ENCODE measurements at places on chromosomes 2 and 18.

DNA sequence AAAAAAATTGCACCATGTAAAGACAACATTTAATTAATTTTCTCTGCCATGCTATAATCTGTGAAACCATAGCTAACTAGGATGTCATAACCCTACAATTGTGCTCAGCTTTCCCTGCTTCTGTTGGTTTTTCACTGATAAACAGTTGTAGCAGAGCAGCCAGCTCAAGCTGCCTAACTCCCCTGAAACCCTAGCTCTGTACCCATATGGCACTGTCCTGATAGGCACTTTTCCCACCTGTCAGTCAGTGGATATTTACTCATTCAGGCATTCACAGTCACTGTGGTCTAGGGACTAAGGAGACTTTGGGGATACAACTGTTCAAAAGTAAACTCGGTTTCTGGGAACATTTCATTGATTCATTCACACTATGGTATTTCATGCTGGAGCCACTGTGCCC is 407.0 kb downstream of the DSEL start:
- H3K4me1 ChIP-seq, result no peaks in the 10 kb centered on the region
- H3K27me3 ChIP-seq, result no peaks in the 10 kb centered on the region
- H3K27ac ChIP-seq, result no peak overlapping the region
- no peak for DNase-seq
- H3K4me3 ChIP-seq, result no peak overlapping the region

DNA sequence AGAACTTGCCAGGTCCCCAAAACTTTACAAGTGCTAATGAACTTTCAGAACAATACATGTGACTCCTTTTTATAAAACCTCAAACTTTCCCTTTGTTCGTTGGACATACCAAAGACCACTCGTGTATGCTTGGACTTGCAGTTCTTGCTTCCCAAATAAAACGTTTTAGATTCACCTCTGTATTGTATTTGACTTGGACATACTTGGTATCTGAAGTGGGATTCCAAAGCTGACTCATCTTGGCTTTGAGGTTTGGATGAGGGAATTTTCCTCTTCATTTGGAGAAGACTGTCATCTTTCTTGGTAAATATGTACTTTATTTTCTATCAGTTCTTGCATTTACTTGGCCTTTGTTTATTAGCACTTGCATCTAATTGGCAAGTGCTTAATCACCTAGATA is 8.0 kb upstream of the CYB5A start:
- H3K36me3 ChIP-seq, result no peaks in the 10 kb centered on the region
- H3K4me1 ChIP-seq, result no peaks in the 10 kb centered on the region
- no peak overlapping the region for H3K4me3 ChIP-seq
- no peak overlapping the region for H3K27ac ChIP-seq

DNA sequence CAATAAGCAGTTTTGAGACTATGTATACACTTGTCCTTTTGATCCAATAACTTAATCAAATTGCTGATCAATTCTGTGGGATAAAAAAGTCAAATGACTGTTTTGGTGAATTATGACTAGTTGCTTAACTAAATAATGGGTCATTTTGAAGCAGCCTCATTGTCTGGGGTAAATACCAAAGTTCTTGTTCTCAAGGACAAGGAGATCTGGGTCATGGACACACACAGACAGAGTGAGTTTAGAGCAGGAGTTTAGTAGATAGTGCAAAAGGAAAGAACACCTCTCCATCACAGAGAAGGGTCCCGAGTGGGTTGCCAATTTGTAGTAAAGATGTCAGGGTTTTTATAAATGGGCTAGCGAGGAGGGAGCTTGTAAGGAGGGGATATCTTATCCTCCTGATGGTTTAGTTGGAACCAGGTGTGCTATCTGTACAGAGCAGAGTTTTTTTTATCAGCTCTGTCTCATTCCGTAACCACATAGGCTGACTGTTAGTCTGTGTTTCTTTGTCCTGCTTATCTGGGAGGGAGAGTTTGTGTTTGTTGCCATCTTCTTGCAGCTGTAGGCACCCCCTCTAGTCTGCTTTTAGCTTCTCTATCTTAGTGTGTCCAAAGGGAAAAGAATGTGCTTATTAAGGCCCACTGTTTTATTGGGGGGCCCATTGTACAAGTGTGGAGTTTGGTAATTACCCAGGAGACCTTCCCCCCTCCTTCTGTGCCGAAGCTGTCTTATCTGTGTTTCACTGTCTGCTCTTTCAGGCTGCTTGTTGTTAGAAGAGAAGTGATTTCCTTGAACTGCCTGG is 48.7 kb upstream of the C1GALT1C1L start:
- no peak overlapping the region for H3K27ac ChIP-seq
- no peaks in the 10 kb centered on the region for H3K36me3 ChIP-seq
- H3K4me3 ChIP-seq, result no peak overlapping the region
- no peak for DNase-seq
- H3K4me1 ChIP-seq, result no peaks in the 10 kb centered on the region

DNA sequence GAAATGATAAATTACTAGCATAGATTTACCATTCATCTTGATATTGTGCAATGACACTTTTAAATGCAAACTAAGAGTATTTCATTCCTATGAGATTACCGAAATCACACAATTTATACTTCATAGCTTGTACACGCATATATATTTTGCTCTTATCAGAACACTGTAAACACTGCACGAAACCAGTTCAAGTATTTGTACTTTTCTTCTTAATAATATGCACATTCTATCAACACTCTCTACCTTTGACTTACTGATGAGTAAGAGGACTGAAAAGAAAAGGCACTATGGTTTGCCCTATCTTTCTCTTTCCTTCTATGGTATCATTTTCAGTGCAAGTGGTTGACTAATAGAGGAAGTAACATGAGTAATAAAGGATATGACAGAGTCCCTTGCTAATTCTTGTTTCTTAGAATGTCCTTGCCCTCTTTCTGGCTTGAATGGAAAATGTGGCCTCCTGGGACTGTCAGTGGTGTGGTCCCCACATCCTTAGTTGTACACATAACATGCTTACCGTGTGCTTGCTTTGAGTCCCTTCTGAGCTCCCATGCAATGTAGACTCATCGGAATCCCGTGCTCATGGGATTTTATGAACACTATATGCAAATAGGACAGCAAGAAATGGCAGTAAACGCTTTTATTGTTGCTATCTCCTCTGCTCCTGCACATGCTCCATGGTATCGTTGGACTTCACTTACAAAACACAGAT is 363.5 kb upstream of the TNP1 start:
- H3K4me3 ChIP-seq, result no peak overlapping the region
- H3K4me1 ChIP-seq, result no peaks in the 10 kb centered on the region
- no peak overlapping the region for H3K27ac ChIP-seq
- peaks cover 4% of the 10 kb centered on the region for H3K27me3 ChIP-seq
- no peak for DNase-seq

GRCh38 chr2:222318712-222319585 is 20.2 kb upstream of the PAX3 start:
- H3K4me1 ChIP-seq, result peaks cover 5% of the 10 kb centered on the region
- H3K4me3 ChIP-seq, result peak overlapping the region; percentile 86
- H3K36me3 ChIP-seq, result peaks cover 3% of the 10 kb centered on the region
- H3K27ac ChIP-seq, result no peak overlapping the region
- H3K27me3 ChIP-seq, result peaks cover 11% of the 10 kb centered on the region

DNA sequence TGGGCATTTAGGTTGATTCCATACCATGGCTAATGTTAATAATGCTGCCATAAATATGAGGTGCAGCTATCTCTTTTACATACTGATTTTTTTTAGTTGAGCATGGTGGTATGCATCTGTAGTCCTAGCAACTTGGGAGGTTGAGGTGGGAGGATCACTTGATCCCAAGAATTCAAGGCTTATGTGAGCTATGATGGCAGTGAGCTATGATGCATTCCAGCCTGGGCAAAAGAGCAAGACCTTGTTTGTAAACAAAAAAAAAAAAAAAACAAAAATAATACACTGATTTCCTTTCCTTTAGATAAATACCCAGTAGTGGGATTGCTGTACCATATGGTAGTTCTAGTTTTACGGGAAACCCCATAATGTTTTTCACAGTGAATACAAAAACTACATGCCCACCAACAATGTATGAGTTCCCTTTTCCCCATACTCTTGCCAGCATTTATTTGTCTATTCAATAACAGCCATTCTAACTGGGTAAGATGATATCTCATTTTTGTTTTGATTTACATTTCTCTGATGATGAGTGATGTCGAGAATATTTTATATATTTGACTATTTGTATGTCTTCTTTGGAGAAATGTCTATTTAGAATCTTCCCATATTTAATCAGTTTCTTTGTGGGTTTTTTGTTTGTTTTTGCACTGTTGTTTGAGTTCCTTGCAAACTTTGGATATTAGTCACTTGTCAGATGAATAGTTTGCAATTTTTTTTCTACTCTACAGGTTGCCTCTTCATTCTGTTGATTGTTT is 281.0 kb upstream of the KYNU start:
- H3K36me3 ChIP-seq, result no peaks in the 10 kb centered on the region
- DNase-seq, result no peak
- H3K4me1 ChIP-seq, result no peaks in the 10 kb centered on the region
- no peak overlapping the region for H3K27ac ChIP-seq

DNA sequence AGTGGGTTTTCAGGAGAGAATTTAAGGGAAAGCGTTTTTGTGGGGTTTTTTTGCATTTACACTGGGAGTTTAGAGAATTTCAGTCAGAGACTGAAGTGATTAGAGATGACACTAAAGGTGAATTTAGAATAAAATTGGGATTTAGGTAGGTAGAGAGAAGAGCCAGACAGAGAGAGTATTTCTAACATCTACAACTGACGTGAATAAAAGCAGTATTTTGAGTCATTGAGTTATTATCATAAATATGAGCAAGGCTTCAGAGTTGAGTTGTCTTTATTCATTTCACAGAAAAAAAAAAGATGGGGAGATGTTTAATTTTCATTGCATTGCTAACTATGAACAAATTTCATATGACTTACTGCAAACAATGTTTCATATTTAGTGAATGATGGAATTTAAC is 202.9 kb downstream of the DPP4 start:
- H3K27ac ChIP-seq, result no peak overlapping the region
- H3K4me1 ChIP-seq, result no peaks in the 10 kb centered on the region
- H3K27me3 ChIP-seq, result no peaks in the 10 kb centered on the region
- DNase-seq, result no peak
- H3K4me3 ChIP-seq, result no peak overlapping the region

DNA sequence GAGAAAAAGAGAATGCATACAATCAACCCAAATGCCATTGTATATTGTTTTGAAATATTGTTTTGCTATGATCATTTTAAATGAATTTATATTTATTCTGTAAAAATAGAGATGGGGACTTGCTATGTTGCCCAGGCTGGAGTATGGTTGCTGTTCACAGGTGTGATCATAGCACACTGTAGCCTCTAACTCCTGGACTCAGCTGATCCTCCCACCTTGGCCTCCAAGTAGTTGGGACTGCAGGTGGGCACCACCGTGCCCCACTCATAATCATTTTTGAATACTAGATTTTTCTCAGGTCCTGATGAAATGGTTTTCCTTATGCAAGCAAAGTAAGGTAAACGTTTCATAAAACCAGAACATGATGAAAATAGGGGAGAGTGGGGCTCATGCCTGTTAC is 46.3 kb downstream of the TMEM17 start:
- peaks cover 5% of the 10 kb centered on the region for H3K27me3 ChIP-seq
- H3K36me3 ChIP-seq, result no peaks in the 10 kb centered on the region
- peaks cover 18% of the 10 kb centered on the region for H3K4me1 ChIP-seq
- no peak for DNase-seq

GRCh38 chr18:21433436-21433835 is 167.1 kb downstream of the ESCO1 start:
- H3K27me3 ChIP-seq, result peaks cover 1% of the 10 kb centered on the region
- no peak overlapping the region for H3K27ac ChIP-seq
- no peaks in the 10 kb centered on the region for H3K4me1 ChIP-seq
- DNase-seq, result no peak

DNA sequence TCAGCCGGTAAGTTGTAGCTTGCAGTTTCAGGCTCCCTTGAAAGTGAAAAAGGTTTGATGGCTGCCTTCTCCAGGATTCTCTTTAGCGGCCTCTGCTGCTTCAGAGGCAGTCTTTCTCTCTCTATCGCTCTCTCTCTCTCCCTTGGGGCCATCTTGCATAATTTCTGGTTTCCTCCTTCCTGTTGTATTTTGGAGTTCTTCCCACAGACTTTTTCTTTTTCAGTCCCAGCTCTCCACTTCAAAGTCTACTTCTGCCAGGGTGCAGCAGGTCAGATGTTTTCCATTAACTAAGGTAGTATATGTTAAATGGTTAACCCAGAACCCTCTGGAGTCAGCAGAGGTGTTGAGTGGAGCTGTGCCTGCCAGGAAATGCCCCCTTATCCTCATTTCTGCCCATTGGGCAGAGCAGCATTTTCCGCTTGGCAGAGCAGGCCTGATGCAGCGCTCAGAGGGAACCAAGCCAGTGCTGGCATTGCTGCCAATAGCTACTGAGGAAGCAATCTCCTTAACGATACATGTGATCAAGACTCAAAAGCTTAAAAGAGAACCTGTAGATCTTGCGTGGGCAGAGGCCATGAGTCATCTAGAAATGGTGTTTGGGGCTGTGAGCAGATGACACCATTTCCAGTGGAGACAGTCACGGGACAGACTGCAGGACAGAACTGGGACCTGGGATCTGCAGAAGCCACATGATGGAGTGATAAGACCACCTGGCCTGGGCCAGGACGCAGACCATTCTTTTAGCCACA is 20.8 kb downstream of the DBI start:
- DNase-seq, result no peak
- peaks cover 31% of the 10 kb centered on the region for H3K4me1 ChIP-seq
- H3K27me3 ChIP-seq, result peaks cover 4% of the 10 kb centered on the region

GRCh38 chr2:144003460-144004075 is 516.4 kb downstream of the ZEB2 start:
- H3K27me3 ChIP-seq, result no peaks in the 10 kb centered on the region
- no peak overlapping the region for H3K27ac ChIP-seq
- peaks cover 9% of the 10 kb centered on the region for H3K4me1 ChIP-seq
- H3K36me3 ChIP-seq, result no peaks in the 10 kb centered on the region
- H3K4me3 ChIP-seq, result no peak overlapping the region
- DNase-seq, result no peak

- no peak for DNase-seq
- no peaks in the 10 kb centered on the region for H3K4me1 ChIP-seq
- H3K4me3 ChIP-seq, result no peak overlapping the region
- H3K27ac ChIP-seq, result no peak overlapping the region
- H3K36me3 ChIP-seq, result peaks cover 5% of the 10 kb centered on the region
Observed at GRCh38 chr18:54181856-54182602, 42.4 kb downstream of the MBD2 start.

DNA sequence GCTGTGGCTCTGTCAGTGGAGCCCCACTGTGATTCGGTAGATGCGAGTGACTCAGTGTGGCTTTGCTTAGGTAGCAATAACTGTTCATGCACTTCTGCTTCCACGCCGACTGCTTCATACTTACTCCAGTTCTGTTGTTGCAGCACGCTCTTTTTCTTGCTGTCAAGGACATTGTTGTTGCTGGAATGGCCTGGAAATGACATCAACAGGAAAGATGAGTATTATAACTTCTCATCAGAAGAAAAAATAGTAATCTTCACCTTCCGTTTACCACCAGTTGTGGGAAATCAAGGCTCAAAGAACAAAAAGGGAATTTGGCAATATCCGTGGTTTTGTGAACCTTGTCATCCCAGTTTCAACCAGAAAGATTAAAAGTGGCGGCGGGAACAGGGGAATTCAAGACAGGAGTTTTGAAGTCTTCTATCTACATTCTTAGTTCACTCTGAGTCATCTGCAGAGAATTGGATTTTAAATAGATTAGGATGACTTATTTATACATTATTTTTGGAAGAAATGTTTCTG is 8.3 kb downstream of the TM4SF20 start:
- no peaks in the 10 kb centered on the region for H3K4me1 ChIP-seq
- no peak overlapping the region for H3K4me3 ChIP-seq
- DNase-seq, result no peak
- no peaks in the 10 kb centered on the region for H3K36me3 ChIP-seq
